ENCODE measurements at places on chromosomes 7 and 10.

- no peak for DNase-seq
These were observed 30.7 kb downstream of the ANKIB1 start for GRCh38 chr7:92276460-92276864.

DNA sequence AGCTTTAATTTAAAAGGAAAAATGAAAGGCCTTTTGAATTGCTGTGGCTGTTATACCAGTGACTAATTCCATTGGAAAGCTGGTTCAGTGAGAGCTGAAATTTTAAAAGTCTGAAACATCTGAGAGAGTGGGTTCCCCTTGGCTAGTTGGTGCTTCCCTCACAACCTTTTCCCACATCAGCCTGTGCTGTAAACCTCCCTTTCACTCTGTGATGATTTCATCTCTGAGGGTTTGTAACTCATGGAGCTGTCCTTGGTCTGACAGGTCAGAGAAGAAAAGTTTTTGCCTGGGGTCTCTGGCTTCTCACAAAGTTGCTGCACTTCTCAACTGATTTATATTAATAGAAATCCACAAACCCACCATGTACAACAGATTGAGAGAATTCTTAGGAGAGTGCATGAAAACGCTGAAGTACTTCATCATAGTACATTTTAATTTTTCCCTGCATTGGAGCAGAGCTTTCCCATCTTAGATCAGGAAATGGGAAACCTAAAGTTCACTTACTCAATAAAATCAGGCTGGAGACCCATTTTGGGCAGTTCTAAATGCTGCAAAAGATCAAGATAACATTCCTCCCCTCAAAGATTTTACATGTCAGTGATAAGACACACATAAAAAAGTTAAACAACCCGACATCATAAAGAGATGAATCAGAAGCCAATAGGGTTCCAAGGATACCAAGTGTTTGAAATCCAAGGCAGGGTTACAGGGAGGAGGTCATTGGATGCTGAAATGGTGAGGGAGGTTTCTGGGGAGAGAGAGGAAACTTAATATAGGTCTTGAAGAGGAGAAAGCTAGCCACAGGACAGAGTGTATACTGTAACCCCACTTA, 157.0 kb upstream of the MKLN1 start:
- no peak for DNase-seq

DNA sequence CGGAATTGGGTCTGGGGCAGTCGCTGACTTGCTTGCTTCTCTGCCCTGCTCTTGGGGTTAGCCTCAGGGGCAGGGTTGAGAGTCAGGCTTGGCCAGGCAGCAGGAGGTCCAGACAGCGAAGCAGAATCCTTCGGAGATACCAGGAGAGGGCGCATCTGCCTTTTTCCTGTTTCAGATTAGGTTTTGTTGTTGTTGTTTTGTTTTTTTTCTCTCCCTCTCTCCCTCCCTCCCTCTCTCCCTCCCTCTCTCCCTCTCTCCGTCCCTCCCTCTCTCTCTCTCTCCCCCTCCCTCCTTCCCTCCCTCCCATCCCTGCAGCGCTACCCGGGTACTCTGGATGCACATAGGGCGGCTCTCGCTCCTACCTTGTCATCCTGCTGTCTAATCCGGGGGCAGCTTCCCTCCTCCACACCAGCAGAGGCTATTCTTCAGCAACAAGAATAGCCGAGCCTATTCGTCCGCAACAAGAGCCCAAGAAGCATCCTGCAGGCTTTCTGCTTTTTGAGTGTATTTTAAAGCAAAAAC, 758 bp upstream of the OPTN start:
- peak; percentile 50 for DNase-seq

GRCh38 chr7:28381466-28381865, 30.9 kb upstream of the CREB5 start:
- DNase-seq = no peak

DNA sequence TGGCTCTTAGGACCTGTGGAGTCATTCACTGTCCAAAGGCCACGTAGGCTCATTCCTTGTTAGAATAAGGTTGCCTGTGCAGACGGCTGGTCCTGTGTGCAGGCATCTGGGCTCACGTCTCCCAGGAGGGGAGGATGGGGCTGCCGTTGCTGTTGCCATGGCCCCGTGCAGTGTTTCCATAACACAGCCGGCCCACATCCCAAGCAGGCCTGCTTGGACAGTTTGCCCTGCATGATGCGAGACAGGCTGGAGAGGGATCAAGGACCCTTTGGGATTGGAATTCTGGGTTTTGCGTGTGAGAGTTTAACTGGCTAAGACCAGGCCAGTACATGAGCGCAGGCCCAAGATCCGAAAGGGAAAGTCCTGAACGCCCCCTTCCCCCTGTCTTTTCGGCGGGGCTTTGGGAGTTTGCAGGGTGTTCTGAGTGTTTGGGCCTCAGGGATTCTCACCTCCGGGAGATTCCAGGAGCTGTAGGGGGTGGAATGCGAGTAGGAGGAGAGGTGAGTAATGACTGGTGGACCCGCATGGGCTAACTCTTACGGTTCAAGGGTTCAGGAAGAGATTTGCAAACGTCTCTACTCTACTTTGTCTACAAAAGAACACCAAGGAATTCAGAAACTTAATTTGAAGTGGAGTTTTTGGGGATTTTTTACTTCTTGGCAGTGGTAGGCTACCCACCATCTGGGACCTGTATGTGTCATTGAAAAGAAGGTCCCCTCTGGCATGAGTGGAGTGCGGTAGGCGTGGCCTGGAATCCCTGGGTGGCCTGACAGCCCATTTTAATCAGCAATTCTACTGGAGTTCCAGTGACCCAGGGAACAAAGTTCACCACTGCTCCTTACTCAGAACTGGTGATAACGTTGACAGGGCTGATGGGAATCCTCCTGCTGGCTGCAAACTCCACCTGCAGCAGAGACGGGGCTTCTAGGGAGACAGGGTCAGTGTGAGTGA, 125.4 kb downstream of the ITIH5 start:
- no peak for DNase-seq

- no peak for DNase-seq
These were observed 80.7 kb upstream of the BTBD16 start for GRCh38 chr10:122190176-122190943.

GRCh38 chr7:7704867-7705266, 13.5 kb downstream of the RPA3 start:
- no peak for DNase-seq

DNA sequence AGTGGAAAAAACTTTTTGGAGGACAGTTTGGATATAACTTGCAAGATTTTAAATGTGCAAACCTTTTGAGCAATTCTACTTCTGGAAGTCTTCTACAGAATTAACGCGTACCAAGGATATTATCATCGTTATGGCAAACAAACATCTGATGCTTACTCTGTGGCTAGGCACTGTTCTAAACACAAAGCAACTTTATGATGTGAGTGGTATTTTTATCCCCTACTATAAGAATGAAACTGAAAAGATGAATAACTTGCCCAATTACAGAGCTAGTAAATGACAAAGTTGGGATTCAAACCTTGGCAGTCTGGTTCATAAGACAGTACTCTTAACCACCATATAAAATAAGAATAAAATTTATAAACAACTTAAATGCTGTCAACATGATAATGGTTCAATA, 15.8 kb downstream of the ASZ1 start:
- no peak for DNase-seq
